GM12878 (cell line): ENCODE measurements at places on chromosomes 6 and 20. TPM values are rescaled to one million over a fixed set of nuclear protein-coding genes. Genes with fewer than 3 reads are reported as not detected.
A peak's percentile ranks its signal among the peaks of the same experiment; 100 is the strongest.

CNKSR3 gene
- total RNA-seq: 0.11 and 0.31 TPM in 2 replicates

RBL1 gene
- total RNA-seq: 23.8 and 28.1 TPM in 2 replicates

SLC22A3 gene
- total RNA-seq: 0.05 and 0.15 TPM in 2 replicates

DNA sequence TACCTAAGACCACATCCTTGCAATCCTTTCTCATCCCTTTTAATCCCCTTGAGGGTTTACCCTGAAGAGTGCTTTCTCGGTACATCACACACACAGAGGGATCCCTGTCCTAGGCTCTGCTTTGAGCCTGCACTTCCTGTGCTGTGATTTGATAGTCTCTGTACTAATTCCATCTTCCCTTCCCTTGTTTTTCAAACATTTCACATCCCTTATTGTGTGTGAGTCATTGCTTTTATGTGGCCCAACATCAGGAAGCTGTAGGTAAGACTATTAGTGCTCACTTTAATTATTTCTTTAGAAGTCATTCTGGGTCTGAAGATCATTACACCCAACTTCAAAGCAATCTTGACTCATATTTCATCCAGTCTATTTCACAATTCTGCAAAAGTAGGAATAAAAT, 57.2 kb upstream of the ANKEF1 start:
- DNase-seq: no peak
- no peak overlapping the region for H3K4me3 ChIP-seq
- H3K4me1 ChIP-seq: no peaks in the 10 kb centered on the region
- H3K27ac ChIP-seq: no peak overlapping the region

DNA sequence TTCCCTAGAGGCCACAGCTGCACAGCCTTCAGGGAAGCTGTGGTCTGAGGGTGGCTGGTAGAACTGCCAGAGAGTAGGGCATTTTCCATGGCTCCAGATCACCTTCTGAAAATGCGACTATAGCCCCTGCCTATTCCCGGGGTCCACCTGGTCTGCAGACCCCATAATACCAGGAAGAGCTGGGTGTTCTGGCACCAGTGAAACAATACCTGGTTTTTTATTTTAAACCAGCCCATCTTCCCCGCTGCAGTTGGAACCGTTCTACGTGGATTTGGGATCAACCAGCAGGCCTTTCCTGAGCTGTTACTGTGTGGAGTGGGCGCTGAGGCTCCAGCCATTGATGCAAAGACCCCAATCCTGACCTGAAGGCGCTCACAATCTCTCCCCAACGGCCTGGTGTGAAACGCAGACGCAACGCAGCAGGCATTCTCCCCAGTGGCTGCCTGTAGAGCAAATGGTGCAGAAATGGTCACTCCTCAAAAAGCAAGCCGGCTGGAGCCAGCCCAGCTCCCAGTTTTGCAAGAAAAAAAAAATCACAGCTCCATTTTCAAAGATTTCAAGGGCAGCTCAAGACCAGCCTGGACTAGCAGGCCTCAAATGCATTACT, 11.3 kb downstream of the NPEPL1 start:
- DNase-seq: no peak
- H3K36me3 ChIP-seq: no peaks in the 10 kb centered on the region; the same call in 1 of the 2 replicates
- no peaks in the 10 kb centered on the region for H3K27me3 ChIP-seq
- H3K27ac ChIP-seq: no peak overlapping the region
- H3K4me3 ChIP-seq: no peak overlapping the region

- no peaks in the 10 kb centered on the region for H3K4me1 ChIP-seq
- no peaks in the 10 kb centered on the region for H3K27me3 ChIP-seq
- no peak for DNase-seq
- H3K4me3 ChIP-seq: no peak overlapping the region
- no peaks in the 10 kb centered on the region for H3K36me3 ChIP-seq
Observed at GRCh38 chr6:7378740-7379139, 10.8 kb downstream of the CAGE1 start.

DNA sequence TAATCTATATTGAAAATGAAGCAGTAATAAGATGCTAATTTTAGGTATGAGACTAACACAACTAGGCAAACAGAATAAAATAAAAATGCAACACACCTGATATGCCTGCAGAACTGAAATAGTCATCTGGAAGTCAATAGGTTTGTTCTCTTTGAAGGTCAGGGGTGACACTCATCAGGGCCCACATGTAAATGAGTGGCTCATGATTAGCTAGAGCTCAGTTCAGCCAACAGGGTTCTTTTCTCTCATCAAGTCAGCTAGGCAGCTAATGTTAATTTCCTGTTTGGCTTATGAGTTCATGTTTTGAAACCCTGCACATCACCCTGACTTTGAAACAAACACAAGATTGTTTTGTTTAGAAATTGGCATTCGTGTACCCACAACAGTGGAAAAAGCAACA, 23.8 kb downstream of the SMLR1 start:
- no peaks in the 10 kb centered on the region for H3K36me3 ChIP-seq
- H3K4me1 ChIP-seq: no peaks in the 10 kb centered on the region
- no peak overlapping the region for H3K4me3 ChIP-seq
- H3K27me3 ChIP-seq: no peaks in the 10 kb centered on the region
- DNase-seq: no peak

GRCh38 chr6:137157601-137158000, 15.8 kb downstream of the IL22RA2 start:
- DNase-seq: no peak
- H3K36me3 ChIP-seq: no peaks in the 10 kb centered on the region
- no peak overlapping the region for H3K27ac ChIP-seq
- H3K4me1 ChIP-seq: no peaks in the 10 kb centered on the region; the same call in 1 of the 2 replicates
- H3K27me3 ChIP-seq: no peaks in the 10 kb centered on the region

DNA sequence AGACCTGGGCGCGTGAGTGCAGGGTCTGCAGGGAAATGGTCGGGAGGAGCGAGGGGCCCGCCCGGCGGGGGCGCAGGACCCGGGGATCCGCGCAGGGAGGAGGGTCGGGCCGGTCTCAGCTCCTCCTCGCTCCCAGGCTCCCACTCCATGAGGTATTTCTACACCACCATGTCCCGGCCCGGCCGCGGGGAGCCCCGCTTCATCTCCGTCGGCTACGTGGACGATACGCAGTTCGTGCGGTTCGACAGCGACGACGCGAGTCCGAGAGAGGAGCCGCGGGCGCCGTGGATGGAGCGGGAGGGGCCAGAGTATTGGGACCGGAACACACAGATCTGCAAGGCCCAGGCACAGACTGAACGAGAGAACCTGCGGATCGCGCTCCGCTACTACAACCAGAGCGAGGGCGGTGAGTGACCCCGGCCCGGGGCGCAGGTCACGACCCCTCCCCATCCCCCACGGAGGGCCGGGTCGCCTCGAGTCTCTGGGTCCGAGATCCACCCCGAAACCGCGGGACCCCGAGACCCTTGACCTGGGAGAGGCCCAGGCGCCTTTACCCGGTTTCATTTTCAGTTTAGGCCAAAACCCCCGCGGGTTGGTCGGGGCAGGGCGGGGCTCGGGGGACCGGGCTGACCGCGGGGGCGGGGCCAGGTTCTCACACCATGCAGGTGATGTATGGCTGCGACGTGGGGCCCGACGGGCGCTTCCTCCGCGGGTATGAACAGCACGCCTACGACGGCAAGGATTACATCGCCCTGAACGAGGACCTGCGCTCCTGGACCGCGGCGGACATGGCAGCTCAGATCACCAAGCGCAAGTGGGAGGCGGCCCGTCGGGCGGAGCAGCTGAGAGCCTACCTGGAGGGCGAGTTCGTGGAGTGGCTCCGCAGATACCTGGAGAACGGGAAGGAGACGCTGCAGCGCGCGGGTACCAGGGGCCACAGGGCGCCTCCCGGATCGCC, 54.2 kb upstream of the HLA-A start:
- peak overlapping the region; percentile 75 for H3K27ac ChIP-seq
- no peaks in the 10 kb centered on the region for H3K4me1 ChIP-seq
- H3K27me3 ChIP-seq: no peaks in the 10 kb centered on the region
- DNase-seq: peak; percentile 25

DNA sequence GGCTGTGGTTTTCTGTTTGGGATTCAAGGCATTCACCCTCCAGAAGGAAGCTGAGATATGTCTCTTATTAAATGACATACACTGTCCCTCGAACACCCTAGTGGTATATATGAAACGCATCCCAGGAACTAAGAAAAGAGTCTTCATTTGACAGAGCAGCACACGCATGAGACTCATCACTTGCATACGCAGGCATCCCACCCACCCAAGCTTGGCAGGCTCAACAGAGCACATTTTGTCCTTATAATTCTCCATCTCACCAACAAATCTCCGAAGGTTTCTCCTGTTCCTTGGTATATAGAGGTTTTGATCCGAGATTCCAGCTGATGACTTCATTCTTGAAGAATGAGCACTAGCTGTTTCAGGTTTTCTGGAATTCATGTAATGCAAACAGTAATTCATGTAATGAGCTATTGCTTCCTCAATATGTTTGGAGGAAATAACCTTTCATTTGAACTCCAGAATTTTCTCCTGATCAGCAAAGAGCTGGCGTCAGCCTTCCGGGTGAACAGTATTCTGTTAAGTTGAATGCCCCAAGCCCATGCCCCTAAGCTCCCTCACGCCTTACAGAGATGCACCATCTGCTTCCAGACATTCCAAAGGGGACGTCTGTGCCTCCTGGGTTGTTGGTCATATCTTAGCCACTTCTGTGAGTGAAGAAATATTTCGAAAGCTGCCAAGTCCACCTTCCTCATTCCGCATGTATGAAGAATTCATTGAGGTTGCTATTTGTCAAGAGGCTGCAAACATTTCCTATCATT, 66.0 kb upstream of the CDH4 start:
- H3K27ac ChIP-seq: no peak overlapping the region
- no peaks in the 10 kb centered on the region for H3K4me1 ChIP-seq
- no peaks in the 10 kb centered on the region for H3K36me3 ChIP-seq
- no peaks in the 10 kb centered on the region for H3K27me3 ChIP-seq
- no peak for DNase-seq

DNA sequence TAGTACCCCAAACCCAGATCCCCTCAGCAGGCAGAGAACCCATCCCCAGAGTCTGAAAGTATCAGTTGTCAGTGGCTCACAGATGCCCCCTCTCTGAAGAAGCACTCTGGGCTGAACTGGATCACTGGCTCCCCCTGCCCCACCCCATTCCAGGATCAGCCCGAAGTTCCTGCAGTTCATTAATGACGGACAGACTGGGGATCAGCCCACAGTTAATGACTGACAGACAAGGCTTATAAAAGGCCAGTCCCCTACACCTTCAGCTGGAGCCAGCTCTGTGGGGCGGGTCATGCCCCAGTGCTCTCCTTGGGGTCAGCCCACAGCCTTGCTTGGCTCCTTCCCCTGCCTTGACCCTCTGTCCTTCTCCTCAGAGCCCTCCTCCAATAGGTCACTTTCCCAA, 21.7 kb downstream of the KIAA1755 start:
- H3K4me3 ChIP-seq: no peak overlapping the region
- no peaks in the 10 kb centered on the region for H3K27me3 ChIP-seq
